H1 (cell line): ENCODE measurements at places on chromosomes 11 and 22.

DNA sequence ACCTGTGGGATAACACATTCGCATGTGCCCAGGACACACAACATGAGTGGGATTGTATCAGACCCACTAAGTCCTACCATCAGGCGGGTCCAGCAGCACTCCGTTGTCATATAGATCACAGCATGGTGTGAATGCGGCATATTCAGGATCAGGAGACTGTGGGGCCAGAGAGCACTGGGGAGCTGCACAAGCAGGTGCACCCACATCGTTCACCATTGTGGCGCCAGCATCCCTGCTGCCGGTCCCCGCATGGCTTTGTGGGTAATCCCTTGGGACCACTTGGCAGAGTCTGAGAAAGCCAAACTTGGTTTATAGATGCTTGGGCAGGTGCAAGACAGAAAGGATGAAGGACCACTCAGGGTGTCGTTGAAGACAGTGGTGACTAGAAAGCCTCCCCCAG is 201.6 kb upstream of the B3GAT1 start:
- peaks cover 4% of the 10 kb centered on the region; the same call in 1 of the 2 replicates for H3K4me1 ChIP-seq
- no peaks in the 10 kb centered on the region for H3K36me3 ChIP-seq
- DNase-seq: no peak
- no peak overlapping the region for H3K4me3 ChIP-seq
- H3K27me3 ChIP-seq: no peaks in the 10 kb centered on the region

GRCh38 chr11:131240421-131240820 is 130.0 kb upstream of the NTM start:
- no peak overlapping the region for H3K27ac ChIP-seq
- H3K36me3 ChIP-seq: no peaks in the 10 kb centered on the region
- no peak for DNase-seq
- no peak overlapping the region for H3K4me3 ChIP-seq
- H3K4me1 ChIP-seq: no peaks in the 10 kb centered on the region

- H3K4me1 ChIP-seq: peaks cover 1% of the 10 kb centered on the region
- no peak overlapping the region for H3K27ac ChIP-seq
- no peaks in the 10 kb centered on the region for H3K27me3 ChIP-seq
- DNase-seq: no peak
These were observed 84.6 kb downstream of the C22orf31 start for GRCh38 chr22:28977060-28977459.

DNA sequence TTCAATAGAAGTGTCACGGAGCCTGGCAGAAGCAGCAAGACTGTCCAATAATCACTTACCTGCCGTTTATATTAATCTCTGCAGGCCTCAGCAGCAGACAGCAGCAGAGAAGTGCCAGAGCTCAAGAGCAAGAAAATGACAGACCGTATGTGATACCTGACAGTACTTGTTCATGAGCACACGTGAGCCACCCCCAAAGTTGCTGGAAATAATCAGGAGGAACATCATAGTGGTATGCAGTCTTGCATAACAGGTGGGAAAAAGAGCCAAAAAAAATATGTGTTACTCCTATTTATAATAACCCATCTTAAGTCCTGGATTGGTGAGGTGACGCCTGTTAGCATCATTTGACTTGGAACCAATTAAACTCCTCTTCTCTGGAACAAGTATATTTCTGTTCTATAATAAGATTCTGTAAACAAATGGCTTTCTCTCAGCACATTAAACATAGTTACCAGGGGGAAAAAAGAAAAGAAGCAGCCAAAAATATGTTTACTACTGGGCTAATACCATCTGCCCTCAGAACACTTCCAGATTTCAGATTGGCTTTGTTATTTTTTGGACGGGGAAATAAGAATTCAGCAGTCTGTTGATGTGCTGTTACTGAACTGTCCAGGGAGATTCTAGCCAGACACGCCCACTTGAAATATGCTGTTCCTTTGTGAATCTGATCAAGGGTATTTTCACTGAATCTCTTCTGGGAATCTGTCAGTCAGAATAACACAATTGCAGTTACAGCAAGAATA is 7.9 kb upstream of the SLN start:
- H3K4me3 ChIP-seq: no peak overlapping the region
- H3K36me3 ChIP-seq: no peaks in the 10 kb centered on the region
- H3K4me1 ChIP-seq: no peaks in the 10 kb centered on the region
- DNase-seq: no peak
- no peak overlapping the region for H3K27ac ChIP-seq

GRCh38 chr11:78205256-78205655 is 16.5 kb downstream of the USP35 start:
- H3K4me3 ChIP-seq: no peak overlapping the region
- DNase-seq: no peak
- H3K36me3 ChIP-seq: no peaks in the 10 kb centered on the region; the same call in 1 of the 2 replicates
- no peak overlapping the region for H3K27ac ChIP-seq
